ENCODE measurements at places on chromosomes 4 and X. TPM values are rescaled to one million over a fixed set of nuclear protein-coding genes. Genes with fewer than 3 reads are reported as not detected.

GRCh38 chrX:9609987-9610386 is 145.1 kb downstream of the TBL1X start:
- H3K4me3 ChIP-seq, result no peak overlapping the region
- no peaks in the 10 kb centered on the region for H3K36me3 ChIP-seq
- H3K27ac ChIP-seq, result no peak overlapping the region
- H3K27me3 ChIP-seq, result no peaks in the 10 kb centered on the region
- no peak for DNase-seq

HDAC8 gene
- total RNA-seq, result 29.4 TPM

DNA sequence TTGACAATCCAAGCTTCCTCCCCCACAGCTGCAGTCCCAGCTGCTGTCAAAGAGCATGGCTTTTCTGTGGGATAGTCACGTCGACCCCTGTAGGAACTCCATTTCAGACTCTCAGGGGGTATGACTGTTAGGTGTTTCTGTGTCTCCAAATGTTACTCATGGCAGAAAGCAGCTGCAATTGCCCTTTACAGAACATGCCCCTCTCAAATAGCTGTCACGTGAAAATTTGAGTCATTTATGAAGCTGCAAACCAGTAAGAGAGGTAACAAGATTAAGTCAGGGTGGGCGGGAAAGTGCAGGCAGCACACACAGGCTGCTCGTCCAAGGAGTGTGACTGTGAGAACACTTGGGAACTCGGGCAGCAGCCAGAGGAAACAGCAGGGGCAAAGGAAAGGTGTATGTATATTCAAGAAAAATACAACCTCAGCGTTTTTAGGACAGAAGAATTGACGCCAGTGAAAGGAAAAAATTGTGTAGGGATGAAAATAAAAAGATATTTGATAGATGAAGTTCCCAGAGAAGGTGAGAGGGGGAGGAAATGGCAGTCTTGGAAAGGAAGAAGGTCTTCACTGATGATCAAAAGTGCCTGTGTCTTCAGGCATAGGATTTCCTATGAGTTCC is 66.5 kb upstream of the TMEM184C start:
- H3K27me3 ChIP-seq, result peaks cover 5% of the 10 kb centered on the region
- no peak for DNase-seq
- H3K4me3 ChIP-seq, result no peak overlapping the region
- H3K4me1 ChIP-seq, result peaks cover 3% of the 10 kb centered on the region
- H3K36me3 ChIP-seq, result no peaks in the 10 kb centered on the region

DNA sequence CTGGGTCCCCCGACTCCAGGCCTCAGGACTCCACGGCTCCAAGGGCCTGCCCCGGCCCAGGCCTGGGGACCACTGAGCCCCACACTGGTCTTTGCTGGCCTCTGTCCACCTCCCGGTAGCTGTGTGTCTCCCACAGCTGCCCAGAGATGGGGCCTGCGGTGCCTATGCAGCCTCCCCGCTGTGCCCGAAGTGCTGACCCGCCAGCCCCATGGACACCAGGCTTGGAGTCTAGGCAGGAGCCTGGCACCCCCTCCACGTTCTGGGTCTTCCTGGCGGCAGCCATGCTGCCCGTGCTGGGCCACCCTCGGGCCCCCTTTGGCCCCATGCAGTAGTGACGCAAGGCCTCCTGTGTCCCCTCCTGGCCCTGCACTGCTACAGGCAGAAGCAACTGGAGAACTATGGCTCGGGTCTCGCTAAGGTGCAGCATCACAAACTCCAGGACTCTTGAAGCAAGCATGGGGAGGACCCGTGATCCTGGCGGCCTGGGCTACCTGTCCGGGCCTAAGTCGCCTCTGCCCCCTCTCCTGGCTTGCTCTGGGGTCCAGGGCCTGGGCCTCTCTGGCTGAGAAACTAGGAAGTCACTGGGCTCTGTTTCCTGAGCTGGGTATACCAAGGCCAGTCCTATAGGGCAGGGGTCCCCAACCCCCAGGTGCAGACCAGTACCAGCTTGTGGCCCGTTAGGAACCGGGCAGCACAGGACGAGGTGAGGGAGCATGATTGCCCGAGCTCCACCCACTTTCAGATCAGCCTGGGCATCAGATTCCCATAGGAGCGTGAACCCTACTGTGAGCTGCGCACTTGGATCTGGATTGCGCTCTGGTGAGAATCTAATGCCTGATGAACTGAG is 917 bp downstream of the MYL5 start:
- peaks cover 20% of the 10 kb centered on the region for H3K27me3 ChIP-seq
- peak; percentile 24 for DNase-seq
- H3K27ac ChIP-seq, result no peak overlapping the region
- H3K4me1 ChIP-seq, result peaks cover 7% of the 10 kb centered on the region
- peaks cover 14% of the 10 kb centered on the region for H3K36me3 ChIP-seq

DNA sequence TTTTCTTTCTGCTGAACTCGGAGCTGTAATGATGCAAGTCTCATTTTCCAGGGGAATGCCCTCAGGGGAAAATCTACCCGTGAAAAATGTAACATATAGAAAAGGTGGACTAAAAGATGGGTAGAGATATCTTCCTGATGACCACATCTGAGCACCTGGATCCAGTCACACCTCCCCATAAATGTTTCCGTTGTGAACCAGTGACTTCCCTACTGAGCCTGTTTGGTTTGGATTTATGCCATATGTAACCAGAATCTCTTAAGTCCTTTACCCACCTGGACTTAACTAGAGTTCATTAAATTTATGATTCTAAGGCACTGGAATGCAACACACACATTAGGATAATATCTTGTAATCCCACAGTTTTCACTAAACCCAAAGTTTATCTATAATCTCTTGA is 171.1 kb downstream of the ZNF330 start:
- H3K27ac ChIP-seq, result no peak overlapping the region

POU4F2 gene
- total RNA-seq, result 0.59 TPM

Data from endothelial cell (in vitro differentiated cells).